ENCODE measurements at places on chromosomes 3 and 15.

DNA sequence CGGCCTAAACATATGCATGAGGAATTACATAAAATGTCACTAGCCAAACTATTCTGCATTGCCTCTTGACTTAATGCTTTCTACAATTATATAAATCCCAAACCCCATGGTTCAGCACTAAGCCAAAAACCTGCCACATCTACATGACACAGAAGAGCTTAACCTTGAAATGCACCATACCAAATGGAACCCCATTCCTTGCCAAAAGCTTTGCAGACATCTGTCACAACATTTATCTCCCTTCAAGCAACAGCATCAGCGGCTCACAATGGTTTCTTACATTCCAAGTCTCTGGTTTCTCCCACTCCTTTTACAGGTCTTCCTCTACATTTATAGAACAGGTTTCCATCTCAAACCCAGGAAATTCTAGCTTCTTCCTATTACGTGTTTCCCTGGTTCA lies 58.4 kb upstream of the GYG1 start:
- DNase-seq, result no peak

GRCh38 chr3:30273304-30274072 lies 332.9 kb upstream of the TGFBR2 start:
- DNase-seq, result no peak

DNA sequence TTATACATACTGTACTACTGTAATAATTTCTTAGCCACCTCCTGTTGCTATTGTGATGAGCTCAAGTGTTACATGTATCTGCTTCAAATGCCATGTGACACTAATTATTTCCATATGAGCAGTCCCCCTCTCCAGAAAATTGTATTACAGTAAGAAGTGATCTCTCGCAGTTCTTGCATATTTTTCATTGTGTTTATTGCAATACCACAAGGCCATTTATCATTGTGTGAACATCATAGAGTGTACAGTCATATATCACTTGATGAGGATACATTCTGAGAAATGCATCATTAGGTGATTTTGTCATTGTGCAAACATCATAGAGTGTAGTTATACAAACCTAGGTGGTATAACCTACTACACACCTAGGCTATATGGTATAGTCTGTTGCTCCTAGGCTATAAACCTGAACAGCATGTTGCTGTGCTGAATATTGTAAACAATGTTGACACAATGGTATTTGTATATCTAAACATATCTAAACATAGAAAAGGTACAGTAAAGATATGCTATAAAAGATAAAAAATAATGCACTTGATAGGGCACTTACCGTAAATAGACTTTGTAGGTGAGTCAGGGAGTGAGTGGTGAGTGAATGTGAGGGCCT lies 189.6 kb upstream of the MLF1 start:
- DNase-seq, result no peak

- no peak for DNase-seq
Observed at GRCh38 chr3:105809208-105809888, 59.5 kb downstream of the CBLB start.

DNA sequence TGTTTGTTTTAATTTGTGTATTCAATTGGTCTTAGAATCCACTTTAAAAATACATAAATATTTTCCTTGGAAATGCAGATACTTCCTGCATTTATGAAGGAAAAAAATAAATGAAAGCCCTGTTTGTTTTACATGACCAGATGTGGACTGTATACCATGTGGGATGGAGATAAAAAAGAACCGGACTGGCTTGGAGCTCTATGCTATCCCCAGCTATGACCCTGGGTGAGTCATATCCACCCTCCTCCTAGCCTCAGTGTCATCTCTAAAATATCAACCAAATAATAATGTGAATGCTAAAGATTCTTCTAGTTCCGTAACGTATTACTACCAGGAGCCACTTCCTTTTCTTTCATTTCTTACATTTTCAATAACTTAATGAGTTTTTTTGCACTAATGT lies 44.5 kb upstream of the PDZRN3 start:
- DNase-seq, result no peak

DNA sequence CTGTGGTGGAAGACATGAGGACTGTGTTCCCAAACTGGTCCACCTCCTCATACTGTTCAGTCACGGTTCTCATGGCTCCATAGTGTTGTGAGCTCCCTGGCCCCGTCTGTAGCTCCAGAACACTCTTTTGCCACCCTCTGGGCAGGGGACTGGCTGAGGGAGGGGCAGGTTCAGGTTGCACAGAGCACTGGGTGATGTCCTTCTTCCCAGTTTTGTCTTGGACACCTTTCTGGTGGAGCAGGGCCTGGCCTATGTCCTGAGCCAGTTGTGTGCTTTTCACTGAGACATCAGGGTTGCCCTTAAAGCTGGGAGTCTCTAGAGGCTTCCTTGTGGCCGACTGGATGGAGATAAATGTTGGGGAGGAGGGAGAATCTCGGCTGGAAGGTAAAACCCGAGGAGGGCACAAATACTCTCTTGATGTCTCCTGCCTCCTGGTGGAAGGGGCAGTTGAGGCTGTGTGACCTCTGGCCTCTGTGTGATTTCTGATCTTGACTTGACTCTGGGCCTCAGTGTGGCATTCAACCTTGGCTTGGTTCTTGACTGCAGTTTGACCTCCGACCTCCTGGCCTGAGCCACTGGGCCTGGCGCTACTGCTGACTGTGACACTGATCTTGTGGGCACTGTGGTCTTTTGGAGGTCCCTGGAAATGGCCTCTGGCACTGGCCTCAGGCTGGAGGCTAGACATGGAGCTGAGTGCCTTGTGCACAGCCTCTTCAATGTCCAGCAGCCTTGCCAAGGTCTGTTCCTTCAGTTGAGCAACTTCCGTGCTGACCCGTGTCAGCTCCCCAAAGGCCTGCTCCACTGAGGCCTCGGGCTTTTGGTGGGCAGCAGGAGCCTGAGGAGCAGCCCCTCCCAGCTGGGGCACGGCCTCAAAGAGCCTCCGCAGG lies 8.1 kb downstream of the XIRP1 start:
- DNase-seq, result no peak

DNA sequence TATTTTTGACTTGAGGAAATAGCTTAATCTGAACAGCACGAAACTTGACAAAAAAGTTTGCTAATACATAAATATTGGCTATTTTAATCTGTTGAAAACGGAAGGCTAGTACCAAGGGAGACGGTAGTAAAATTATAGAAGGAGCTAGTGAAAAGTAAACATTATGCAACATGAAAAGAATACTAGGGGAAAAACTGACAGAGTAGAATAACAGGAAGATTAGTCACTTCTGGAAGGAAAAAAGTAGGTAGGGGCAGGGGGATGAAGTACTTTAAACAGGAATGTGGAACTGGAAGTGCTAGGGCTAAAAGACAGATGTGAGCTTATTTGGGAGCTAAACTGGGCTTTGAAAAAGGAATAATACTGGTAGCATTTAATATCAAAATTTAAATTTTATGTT lies 60.1 kb downstream of the MBNL1 start:
- no peak for DNase-seq

- DNase-seq, result no peak
Observed at GRCh38 chr3:153080778-153081240, 81.2 kb upstream of the RAP2B start.

- peak; percentile 47 for DNase-seq
Observed at GRCh38 chr3:195001961-195002861, 268.7 kb downstream of the XXYLT1 start.

DNA sequence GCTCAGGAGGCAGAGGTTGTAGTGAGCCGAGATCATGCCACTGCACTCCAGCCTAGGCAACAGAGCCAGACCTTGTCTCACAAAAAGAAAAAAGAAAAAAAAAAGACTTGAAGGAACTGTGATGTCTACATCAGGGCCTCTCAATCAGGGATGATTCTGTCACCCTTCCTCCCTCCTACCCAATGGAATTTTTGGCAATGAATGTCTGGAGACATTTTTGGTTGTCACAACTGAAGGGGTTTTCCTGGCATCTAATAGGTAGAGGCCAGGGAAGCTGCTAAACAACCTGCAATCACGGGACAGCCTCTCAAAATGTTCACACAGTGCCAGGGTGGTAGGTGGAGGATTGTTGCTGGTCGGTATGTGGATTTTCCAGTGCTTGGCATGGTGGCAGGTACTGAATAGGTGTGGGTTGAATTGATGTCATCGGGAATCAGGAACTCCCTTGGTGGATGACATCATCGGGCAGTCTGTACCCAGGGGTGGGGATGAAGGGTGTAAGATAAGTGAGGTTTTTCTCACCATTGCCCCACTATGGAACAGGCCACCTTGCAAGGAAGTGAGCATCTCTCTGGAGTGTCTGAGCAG lies 71.3 kb downstream of the MESD start:
- DNase-seq, result no peak
